ENCODE measurements at places on chromosomes 2 and 18.

- DNase-seq = no peak
Observed at GRCh38 chr2:169692718-169693117, 1.5 kb downstream of the CFAP210 start.

DNA sequence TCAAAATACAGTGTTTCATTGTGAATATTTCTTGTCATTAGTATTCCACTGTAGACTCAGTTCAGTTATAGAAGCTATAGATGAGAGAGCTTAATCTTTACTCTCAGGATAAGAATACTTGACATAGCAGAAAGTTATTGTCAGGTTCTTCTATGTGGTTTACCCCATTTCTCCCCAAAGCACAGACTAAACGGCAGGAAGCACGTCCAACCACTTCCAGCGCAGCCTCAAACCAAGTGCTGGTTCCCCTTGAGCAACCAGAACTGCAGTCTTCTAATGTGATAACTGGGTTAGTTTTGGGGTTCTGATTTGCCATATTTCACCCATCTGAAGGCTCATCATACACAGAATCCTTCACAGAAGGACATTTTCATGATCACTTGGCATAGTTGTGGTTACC is 324.7 kb downstream of the SLC8A1 start:
- no peak for DNase-seq

- no peak for DNase-seq
Observed at GRCh38 chr2:230706053-230706521, 6.6 kb upstream of the CAB39 start.

- DNase-seq = no peak
Observed at GRCh38 chr2:153823880-153824279, 47.8 kb upstream of the GALNT13 start.

- DNase-seq = no peak
Observed at GRCh38 chr2:133748007-133748700, 179.9 kb upstream of the NCKAP5 start.

GRCh38 chr2:10180229-10180628 is 57.7 kb downstream of the RRM2 start:
- no peak for DNase-seq

- DNase-seq = peak; percentile 50
Observed at GRCh38 chr18:41906528-41907146, 48.4 kb upstream of the PIK3C3 start.

DNA sequence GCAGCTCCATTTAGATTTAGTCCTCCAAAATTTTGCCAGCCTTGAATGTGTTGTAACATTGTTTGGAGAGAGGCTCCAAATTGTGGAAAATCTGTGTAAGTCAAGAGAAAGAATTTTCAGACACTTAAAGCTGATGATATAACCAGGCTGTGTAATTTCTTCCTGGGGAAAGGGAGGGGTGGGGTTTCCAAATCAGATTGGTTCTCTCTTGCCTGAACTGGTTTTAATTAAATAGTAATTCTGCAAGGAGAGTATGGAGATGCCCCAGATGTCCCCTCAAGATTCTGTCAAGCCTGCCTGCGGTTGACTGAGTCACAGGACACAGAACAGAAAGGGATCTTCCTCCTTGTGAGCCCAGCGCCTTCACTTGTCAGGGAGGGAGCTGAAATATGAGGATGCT is 54.5 kb downstream of the C18orf63 start:
- no peak for DNase-seq

DNA sequence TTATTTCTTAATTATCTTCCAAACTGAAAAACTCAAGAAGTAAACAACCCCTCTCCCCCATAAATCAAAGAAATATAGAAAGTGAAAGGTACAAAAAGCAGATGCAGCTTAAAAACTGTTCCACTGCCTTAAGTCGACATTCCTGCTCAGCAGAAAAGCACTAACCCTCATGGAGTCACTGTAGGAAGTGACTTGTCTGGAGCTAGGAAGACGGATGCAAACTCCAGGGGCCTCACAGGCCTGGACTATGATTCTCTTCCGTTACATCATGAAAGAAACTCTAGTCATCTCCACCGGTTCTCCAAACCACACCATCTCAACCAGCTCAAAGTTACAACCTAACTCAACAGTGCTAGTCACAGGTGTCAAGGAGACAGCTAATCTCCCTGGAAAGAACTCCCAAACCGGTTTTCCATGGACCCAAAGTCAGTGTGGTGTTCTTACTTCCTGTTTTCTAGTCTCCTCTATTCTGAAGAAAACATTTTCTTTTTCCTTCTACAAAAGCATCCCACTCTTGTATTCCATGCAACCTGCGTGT is 128.4 kb downstream of the PIEZO2 start:
- no peak for DNase-seq

- no peak for DNase-seq
Observed at GRCh38 chr18:12857215-12857905, 26.7 kb downstream of the PTPN2 start.

GRCh38 chr2:29202819-29203495 is 87.7 kb downstream of the CLIP4 start:
- DNase-seq = no peak

DNA sequence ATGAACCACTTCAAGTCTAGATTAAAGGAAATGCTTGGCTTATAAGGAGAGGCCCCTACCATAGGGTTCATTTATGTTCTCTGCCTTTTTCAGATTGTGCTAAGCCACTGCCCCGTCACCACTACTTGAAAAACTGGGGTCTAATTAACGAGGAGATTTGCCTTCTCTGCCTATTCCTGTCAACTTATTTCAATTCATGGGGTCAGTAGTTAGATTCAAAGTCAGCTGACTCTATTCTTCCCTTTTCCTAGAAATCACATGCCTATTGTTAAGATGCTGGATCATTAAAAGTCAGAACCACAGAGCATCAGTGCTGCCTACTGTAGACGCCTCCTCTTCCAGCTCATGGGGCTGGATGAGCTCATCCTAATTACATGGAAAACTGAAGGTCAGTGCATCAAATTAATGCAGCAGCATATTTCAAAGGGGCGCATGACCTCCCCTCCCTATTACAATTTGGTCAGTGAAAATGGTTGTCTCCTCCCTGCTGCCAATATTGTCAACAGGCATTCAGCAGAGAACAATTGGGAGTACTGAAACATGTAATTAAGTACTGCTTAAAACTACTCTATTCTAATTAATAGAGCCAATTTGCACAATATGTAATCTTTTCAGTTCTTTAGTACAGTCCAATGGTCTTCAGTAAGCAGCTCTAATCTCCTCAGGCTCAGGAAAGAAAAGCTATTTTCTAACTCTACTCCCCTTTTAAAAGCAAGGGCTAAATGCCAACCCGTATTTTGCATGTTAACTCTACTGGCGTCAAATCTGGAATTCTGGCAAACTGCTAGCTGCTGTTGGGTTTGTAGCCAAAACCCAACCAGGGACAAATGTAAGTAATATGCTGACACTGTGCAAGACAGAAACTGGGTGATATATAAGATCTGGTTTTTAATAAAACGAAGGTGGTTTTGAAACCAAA is 117.4 kb upstream of the ITGB6 start:
- no peak for DNase-seq
